ENCODE measurements at places on chromosomes 13 and 19.

DNA sequence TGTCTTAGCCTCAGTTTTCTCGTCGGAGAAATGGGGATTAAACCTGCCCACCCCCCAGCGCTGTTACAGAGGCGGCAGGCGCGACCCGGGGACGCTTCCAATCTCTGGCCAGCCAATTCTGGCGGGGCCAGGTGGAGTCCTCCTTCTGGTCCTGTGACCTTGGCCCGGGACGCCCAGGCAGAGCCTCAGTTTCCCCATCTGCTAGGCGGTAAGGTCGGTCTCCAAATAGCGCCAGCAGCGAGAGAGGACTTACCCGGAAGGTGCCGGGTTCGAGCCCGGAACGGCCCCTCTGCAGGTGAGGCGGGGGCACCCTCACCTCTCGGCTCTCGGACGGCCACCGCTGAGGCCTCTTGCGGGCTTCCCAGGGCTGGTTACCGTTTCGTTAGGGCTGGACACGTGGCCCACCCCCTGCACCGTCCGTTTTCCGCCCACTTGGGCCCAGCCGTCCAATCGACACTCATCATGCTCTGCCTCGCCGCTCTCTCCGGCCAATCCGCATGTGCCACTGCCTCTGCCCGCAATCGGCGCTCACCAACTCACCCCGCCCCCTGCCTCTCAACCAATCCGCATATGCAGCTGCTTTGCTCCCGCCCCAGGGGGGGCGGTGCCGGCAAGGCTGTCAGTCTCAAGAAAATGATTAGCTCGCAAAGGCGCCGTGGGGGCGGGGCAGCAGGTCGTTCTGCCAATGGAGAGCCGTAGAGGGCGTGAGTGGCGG, at the start of gene ISOC2:
Gene ISOC2, minus strand, starts transcription at position 384 of the 715 bp plus-strand sequence. CDS start 5,156 bp downstream, outside the sequence.
- peak within 1 kb of the TSS; percentile 91 for H3K27ac ChIP-seq
- H3K4me3 ChIP-seq = peak within 1 kb of the TSS; percentile 65
- H3K36me3 ChIP-seq = no peaks in the 10 kb centered on the region

DNA sequence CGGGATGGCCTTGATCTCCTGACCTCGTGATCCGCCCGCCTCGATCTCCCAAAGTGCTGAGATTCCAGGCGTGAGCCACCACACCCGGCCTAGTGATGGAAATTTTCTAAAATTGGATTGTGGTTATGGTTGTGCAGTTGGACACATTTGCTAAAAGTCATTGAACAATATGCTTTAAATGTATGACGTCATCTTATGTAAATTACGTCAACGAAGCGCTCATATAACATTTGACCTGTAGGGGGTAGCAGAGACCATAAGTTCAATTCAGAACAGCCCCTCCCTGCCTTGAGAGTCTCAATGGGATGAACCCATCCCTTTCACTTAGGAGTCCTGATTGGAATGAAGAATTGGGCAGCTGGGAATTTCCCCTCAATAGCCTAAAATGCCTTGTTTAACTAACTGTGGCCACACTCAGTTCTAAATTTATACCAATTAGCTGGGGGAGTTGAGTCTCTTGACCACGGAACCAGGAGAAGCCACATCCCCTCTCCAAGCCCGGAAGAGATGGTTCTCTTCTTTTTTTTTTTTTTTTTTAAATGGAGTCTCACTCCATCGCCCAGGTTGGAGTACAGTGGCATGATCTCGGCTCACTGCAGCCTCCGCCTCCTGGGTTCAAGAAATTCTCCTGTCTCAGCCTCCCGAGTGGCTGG, 15.2 kb upstream of the TLE6 start:
- DNase-seq = peak; percentile 89
- no peaks in the 10 kb centered on the region for H3K27me3 ChIP-seq
- no peak overlapping the region for H3K4me3 ChIP-seq
- H3K36me3 ChIP-seq = no peaks in the 10 kb centered on the region

GRCh38 chr13:110816500-110816899, 98.4 kb downstream of the ANKRD10 start:
- no peaks in the 10 kb centered on the region for H3K4me1 ChIP-seq
- no peaks in the 10 kb centered on the region for H3K36me3 ChIP-seq
- H3K27ac ChIP-seq = no peak overlapping the region
- H3K4me3 ChIP-seq = no peak overlapping the region

DNA sequence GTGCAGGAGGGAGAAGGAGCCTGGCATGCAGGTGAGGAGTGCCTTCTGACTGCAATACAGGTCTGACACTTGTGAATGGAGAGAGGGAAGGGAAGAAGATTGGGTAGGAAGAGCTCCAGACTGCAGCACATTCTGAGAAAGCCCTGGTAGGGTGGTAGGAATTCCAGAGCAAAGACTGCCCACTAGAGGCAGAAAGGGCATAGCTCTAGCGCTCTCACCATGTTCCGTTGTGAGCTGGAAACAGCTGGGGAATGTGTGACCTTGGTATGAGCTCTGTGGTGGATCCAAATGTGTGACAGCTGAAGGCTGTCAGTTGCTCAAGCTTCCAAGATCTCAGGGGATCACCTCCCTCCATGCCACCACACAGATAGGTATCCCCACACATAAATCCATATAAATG, 2.9 kb upstream of the MTUS2 start:
- no peak overlapping the region for H3K4me3 ChIP-seq
- peaks cover 42% of the 10 kb centered on the region for H3K27me3 ChIP-seq
- H3K4me1 ChIP-seq = no peaks in the 10 kb centered on the region
- peak; percentile 55 for DNase-seq

DNA sequence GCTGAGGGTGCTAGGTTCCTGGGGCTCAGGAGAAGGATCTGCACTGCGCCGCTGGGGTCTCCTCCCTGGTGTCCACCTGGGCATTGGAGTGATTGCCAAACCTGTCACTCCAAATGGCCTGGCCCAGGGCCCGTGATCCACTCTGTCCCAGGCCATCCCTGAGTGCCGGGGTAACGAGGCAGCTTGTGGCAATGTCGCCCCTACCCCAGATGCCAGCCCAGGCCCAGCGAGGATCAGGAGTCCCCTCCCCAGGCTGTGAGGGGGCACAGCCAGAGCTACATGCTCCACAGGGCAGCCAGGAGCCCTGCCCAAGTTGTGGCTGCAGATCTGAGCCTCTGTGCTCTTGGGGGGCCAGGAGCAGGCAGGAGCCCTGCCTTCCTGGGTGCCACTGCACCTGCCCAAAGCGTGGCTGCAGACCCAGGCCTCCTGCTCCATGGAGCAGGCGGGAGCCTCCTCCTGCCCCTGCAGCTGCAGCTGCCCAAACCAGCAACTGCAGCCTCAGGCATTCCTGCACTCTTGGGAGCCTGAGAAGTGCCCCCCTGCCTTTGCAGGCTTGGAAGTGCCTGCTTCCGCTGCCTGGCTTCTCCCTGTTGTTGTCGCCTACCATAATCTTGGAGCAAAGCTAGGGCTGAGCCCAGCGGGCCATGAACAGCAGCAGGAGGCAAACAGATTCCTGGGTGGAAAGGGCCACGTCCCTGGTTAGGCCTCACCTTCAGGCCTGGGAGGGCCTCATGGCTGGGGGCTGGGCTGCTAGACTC, 4.6 kb downstream of the IGFL4 start:
- no peak overlapping the region for H3K4me3 ChIP-seq
- no peaks in the 10 kb centered on the region for H3K36me3 ChIP-seq
- H3K27ac ChIP-seq = no peak overlapping the region
- DNase-seq = no peak

DNA sequence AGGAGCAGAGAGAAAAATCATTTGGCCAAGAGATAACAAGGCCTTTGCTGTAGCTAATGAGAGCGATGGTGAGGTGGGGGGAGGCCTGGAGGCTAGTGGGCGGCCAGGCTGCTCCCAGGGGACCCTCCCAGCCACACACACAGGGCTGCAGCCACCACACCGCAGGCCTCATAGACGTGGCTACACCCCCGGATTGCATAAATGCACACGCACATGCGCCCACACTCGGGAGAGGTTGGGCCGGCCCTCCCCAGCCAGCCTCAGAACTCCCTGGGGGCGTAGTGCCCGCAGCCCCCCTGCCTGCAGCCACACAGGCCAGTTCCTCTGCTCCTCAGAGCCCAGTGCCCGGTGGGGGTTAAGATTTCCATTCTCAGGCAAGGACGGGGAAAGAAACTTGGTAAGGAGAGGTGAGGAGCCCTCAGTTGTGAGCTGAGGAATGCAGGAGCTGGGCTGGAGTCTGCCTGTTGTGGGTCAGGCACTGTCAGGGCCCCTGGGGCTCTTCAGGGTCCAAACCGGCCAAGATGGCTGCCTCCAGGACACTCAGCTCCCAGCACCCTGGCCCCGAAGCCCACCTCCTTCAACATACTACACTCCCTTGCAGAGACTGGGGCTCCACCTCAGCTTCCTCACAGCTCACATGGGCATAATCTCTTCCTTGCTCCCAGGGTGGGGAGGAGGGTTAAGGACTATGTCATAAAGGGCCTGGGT, 8.0 kb downstream of the PTH2 start:
- DNase-seq = no peak
- no peaks in the 10 kb centered on the region for H3K36me3 ChIP-seq
- H3K4me3 ChIP-seq = no peak overlapping the region
- H3K4me1 ChIP-seq = peaks cover 9% of the 10 kb centered on the region

- no peak for DNase-seq
- H3K27ac ChIP-seq = no peak overlapping the region
- no peaks in the 10 kb centered on the region for H3K27me3 ChIP-seq
Measured at GRCh38 chr13:106102786-106103185, 432.7 kb downstream of the EFNB2 start.

- no peak overlapping the region for H3K4me3 ChIP-seq
- H3K36me3 ChIP-seq = no peaks in the 10 kb centered on the region
- no peaks in the 10 kb centered on the region for H3K27me3 ChIP-seq
Measured at GRCh38 chr13:112984954-112985802, 16.2 kb downstream of the MCF2L start.

GRCh38 chr19:18418029-18418482, 1.1 kb upstream of the SSBP4 start:
- no peaks in the 10 kb centered on the region for H3K27me3 ChIP-seq
- no peak overlapping the region for H3K27ac ChIP-seq
- H3K36me3 ChIP-seq = no peaks in the 10 kb centered on the region
- DNase-seq = no peak

Data from cardiac muscle cell (in vitro differentiated cells and primary cell).